Chondrocyte (in vitro differentiated cells): ENCODE measurements at places on chromosomes 16 and 17. TPM values are rescaled to one million over a fixed set of nuclear protein-coding genes. Genes with fewer than 3 reads are reported as not detected.

Gene SEPTIN12
- not detected in 3 replicates for total RNA-seq

Gene PLA2G10
- total RNA-seq, result not detected in 3 replicates

Gene ALDH3A2
- total RNA-seq, result 26.5 to 43.6 TPM (median 27.4 TPM) in 3 replicates

DNA sequence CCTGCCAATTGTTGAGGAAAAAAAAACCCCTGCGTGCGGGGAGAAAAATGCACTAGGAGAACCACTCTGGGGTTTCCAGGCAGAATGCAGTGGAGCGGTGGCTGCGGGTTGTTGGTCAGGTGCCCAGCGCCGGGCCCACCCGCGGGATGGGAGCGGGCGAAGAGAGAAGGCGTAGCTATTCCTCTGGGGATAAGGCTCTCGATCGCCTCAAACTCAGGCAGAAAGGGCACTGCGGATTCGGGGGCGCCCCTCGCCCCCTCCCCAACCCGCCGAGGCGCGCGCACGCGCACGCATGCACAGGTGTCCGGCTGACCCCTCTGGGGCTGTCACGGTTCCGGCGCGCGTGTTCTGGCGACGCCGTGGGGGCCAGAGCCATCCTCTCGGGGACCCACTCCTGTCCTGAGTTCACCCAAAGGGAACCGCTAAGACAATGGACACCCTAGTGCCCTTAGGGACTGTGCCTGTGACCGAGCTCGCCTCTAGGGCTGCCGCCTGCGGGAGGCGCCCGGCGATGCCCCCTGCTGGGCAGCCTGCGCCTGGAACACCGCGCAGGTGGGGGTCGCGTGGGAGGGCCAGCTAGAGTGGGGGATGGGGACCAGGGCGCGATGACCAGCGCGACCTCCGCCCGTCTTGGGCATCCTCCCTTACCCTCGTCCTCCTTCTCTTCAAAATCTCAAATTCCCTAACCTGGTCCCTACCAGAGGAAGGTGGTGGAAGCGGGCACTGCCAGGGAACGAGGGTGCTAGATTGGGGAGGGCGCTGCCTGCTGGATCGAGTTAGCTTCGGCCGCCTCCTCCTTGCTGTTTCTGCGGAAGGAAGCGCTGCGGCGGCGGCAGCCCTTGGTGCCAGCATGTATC is 14.4 kb upstream of the CBX8 start:
- peak; percentile 69 for DNase-seq

- DNase-seq, result no peak
Measured at GRCh38 chr17:55521186-55521585, 9.9 kb upstream of the SMIM36 start.

GRCh38 chr16:58615280-58615679 is 14.3 kb downstream of the CNOT1 start:
- no peak for DNase-seq

- DNase-seq, result no peak
Measured at GRCh38 chr16:4093495-4094126, 22.6 kb downstream of the ADCY9 start.

- no peak for DNase-seq
Measured at GRCh38 chr17:49571283-49571682, 4.4 kb upstream of the NXPH3 start.

DNA sequence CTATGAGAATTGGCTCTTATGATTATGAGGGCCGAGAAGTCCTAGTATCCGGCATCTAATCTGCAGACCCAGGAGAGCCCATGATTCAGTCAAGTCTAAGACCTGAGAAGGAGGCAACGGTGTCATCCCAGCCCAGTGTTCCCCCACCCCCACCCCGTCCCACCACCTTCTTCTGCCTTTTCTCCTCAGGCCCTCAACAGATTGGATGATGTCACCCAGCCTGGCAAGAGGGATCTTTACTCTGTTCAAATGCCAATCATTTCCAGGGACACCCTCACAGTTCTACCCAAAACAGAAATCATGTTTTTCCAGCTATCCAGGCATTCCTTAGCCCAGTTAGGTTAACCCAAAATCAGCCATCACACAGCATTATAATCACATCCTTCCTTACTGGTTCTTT is 10.0 kb upstream of the GAA start:
- no peak for DNase-seq

- DNase-seq, result no peak
Measured at GRCh38 chr16:67294938-67295361, 15.6 kb downstream of the PLEKHG4 start.

DNA sequence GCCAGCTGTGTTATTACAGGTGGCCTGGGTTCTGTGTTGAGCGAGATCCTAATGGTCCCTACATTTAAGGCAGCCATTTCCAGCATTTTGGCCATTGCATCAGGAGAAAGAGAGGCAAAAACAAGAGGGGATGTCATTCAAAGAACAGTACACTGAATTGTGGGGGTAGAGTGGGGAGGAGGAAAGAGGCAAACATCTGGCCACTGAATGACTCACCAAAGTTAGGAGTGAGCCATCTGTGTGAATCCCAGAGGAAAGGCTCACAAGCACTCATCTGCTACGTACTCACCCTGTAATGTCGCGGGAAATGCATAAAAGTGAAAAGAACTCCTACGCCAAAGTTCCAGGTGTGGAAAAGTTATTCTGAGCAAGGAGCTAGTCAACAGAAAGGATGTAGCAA is 16.7 kb downstream of the KRABD2 start:
- no peak for DNase-seq

GRCh38 chr16:19132898-19133297 is 19.1 kb downstream of the ITPRIPL2 start:
- no peak for DNase-seq

- DNase-seq, result no peak
Measured at GRCh38 chr17:32971171-32971570, 20.5 kb upstream of the SPACA3 start.

DNA sequence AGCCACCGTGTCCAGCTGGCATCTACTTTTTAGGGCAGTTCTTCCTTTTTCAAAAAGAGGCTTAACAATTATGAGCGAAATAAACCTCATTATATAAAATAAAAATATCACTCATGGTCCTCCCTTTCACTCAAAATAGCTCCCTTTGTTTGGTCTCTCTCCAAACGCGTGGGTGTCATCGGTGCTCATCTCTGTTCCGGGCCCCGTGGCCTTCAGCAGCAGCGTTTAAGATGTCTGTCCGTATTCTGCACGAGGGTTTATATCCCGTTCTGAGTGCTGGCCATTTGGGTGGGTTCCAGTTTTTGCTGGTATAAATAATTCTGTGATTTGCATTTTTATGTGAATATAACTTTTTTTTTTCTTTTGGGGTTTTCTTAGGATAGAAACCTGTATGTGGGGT is 33.4 kb downstream of the PRMT7 start:
- no peak for DNase-seq
